ENCODE measurements at places on chromosomes 7 and 10. TPM values are rescaled to one million over a fixed set of nuclear protein-coding genes. Genes with fewer than 3 reads are reported as not detected.

Gene TMEM213
- total RNA-seq = not detected

GRCh38 chr10:109427411-109427810, 495.9 kb downstream of the XPNPEP1 start:
- no peak overlapping the region for H3K27ac ChIP-seq
- DNase-seq = no peak
- no peaks in the 10 kb centered on the region for H3K36me3 ChIP-seq

GRCh38 chr10:127790066-127790624, 53.2 kb downstream of the FOXI2 start:
- no peak overlapping the region for H3K27ac ChIP-seq
- no peak for DNase-seq
- no peaks in the 10 kb centered on the region for H3K27me3 ChIP-seq
- no peak overlapping the region for H3K4me3 ChIP-seq
- H3K36me3 ChIP-seq = no peaks in the 10 kb centered on the region
- no peaks in the 10 kb centered on the region for H3K4me1 ChIP-seq

- no peak for DNase-seq
- no peak overlapping the region for H3K4me3 ChIP-seq
- no peaks in the 10 kb centered on the region for H3K27me3 ChIP-seq
- no peaks in the 10 kb centered on the region for H3K36me3 ChIP-seq
Measured at GRCh38 chr7:103031781-103032180, 42.8 kb downstream of the FBXL13 start.

- no peak overlapping the region for H3K27ac ChIP-seq
- no peaks in the 10 kb centered on the region for H3K27me3 ChIP-seq
- no peak overlapping the region for H3K4me3 ChIP-seq
- DNase-seq = no peak
- H3K4me1 ChIP-seq = peaks cover 4% of the 10 kb centered on the region
Measured at GRCh38 chr7:112421666-112422486, 28.4 kb upstream of the IFRD1 start.

DNA sequence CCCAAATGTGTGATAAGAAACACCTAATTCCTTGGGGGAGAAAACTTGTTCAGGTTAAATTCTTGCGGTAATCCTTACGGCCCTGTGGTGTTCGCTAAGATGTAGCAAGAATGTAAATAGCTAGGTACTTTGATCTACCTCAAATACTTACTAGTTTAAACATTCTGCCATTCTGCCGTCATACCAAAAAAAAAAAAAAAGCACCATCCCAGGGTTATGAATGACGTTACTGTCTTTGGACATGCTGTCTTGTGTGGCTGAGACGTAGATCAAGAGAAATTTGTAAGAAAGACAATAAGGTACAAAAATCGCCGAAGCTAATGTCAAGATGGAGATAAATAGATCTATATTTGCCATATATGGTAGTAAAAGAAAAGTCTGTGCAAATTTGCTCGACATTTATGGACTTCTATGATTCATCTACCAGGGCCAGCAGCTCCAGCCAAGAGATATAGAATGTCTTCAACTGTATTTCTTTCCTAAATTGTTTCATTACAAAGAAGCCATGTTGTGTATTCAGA, 195.6 kb downstream of the CUX1 start:
- no peaks in the 10 kb centered on the region for H3K27me3 ChIP-seq
- DNase-seq = peak; percentile 7
- no peaks in the 10 kb centered on the region for H3K4me1 ChIP-seq

GRCh38 chr10:5862360-5862961, 27.2 kb downstream of the ANKRD16 start:
- DNase-seq = no peak
- no peaks in the 10 kb centered on the region for H3K27me3 ChIP-seq
- H3K4me3 ChIP-seq = no peak overlapping the region
